Caudate nucleus (tissue), 63 donors: ENCODE measurements at places on chromosomes 2 and 18.

DNA sequence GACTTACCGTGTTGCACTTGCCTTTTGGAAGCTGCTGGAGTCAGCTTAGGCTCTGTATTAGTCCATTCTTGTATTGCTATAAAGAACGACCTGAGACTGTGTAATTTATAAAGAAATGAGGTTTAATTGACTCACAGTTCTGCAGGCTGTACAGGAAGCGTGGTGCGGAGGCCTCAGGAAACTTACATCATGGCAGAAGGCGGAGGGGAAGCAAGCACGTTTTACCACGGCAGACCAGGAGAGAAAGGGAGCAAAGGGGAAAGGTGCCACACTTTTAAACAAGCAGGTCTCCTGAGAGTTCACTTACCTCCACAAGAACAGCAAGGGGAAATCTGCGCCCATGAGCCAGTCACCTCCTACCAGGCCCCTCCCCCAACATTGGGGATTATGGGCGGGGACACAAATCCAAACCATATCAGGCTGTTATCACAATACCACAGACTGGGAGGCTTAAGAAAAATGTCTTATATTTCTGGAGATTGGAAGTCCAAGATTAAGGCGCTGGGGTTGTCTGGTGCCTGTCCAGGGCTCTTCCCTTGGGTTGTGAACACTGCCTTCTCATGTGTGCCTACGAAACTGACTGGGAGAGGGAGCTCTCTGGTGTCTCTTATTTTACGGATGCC, 3.6 kb upstream of the D2HGDH start:
- DNase-seq: no peak

GRCh38 chr18:3652380-3653262, 202.6 kb downstream of the TGIF1 start:
- no peak for DNase-seq

DNA sequence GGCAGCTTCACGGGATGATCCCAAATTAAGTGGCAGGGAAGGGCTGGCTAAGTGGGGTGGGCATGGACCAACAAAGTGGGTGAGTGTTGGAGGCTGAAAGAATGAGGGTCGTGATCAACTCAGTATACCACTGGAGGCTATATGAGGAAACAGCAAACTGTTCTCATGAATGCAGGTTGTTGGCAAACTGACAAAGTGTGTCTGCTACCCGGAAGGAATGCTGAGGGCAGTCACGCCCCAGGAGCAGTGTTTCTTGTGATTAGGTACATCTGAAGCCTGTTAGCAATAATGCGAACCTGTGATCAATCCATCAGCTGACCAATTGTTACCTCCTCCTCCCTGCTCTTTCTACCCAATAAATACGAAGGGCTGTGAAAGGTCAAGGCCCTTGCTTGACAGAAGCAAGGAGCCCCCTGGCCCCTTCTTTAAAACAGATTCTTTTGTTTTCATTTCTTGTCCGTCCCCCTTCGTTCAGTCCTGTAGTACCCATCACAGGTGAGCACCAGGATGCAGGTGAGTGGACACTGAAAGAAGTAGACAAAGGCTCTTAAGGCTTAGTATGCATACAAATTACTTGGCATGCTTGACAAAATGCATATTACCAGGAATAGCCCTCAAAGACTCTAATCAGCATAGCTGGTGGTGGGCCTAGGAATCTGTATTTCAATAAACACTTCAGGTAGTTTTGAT, 67.9 kb downstream of the LOXHD1 start:
- DNase-seq: no peak

DNA sequence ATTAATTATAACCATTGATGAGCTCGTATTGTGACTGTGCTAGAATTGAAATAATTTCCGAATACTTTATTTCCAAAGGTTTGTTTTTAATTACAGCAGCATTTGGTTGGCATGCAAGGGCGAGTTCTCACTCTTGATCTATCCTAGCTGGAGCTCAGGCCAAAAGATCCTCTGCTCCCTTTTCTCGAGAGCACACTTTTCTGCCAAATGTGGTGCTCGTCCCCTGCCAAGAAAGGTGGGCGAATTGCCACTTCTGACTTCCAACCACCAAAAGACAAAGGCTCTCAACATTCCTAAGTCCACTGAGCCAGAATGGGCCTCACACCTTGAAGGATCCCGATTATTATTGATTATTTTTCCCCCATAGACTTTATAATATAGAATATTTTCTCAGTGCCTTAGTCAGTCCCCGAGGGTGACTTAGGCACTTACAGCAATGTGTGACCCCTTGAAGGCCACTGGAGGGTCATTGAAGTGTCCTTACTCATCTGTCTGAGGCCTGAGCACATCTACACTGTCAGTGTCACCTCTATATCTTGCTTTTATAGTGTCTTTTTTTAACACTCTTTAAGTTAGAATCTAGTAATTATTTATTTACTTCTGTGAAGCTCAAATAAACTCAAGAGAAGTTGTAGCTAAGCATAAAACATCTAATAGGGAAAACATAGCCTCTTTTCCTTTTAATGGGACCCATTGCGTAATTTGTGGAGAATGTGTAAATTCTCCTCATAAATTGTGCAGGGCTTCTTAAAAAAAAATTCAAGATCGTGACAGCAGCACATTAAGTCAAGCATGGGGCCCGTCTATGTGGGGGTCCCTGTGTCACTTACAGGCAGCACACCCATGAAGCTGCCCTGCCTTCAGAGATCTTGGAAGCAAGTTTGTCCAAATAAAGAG, 98.3 kb downstream of the MEIS1 start:
- DNase-seq: no peak

DNA sequence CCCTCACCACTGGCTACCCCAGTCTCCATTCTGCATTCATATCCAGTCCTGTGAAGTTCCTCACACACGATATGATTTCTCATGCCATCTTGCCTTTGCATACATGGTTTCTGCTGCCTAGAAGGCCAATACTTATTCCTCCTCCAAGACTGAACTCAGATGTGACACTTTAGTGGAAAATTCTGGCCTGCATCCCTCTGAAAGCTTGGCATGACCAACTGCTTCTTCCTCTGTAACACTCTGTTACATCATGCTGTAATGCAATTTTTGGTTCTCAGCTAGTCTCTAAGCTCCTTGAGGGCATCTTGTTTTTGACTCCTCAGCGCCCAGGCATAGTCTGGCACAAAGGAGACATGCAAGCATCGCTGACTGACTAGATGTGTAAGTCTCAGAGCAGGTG, 12.6 kb downstream of the FAM161A start:
- DNase-seq: no peak
